ENCODE measurements at places on chromosomes 12 and 14. TPM values are rescaled to one million over a fixed set of nuclear protein-coding genes. Genes with fewer than 3 reads are reported as not detected.

- DNase-seq: no peak
Observed at GRCh38 chr12:71195338-71195896, 37.6 kb upstream of the TSPAN8 start.

GRCh38 chr14:103091041-103091882 lies 3.3 kb upstream of the EXOC3L4 start:
- DNase-seq: no peak

- DNase-seq: no peak
Observed at GRCh38 chr12:6085841-6086240, 38.6 kb downstream of the VWF start.

- DNase-seq: no peak
Observed at GRCh38 chr14:100556936-100557505, 30.2 kb downstream of the BEGAIN start.

GRCh38 chr14:90755661-90756304 lies 60.4 kb downstream of the TTC7B start:
- no peak for DNase-seq

DNA sequence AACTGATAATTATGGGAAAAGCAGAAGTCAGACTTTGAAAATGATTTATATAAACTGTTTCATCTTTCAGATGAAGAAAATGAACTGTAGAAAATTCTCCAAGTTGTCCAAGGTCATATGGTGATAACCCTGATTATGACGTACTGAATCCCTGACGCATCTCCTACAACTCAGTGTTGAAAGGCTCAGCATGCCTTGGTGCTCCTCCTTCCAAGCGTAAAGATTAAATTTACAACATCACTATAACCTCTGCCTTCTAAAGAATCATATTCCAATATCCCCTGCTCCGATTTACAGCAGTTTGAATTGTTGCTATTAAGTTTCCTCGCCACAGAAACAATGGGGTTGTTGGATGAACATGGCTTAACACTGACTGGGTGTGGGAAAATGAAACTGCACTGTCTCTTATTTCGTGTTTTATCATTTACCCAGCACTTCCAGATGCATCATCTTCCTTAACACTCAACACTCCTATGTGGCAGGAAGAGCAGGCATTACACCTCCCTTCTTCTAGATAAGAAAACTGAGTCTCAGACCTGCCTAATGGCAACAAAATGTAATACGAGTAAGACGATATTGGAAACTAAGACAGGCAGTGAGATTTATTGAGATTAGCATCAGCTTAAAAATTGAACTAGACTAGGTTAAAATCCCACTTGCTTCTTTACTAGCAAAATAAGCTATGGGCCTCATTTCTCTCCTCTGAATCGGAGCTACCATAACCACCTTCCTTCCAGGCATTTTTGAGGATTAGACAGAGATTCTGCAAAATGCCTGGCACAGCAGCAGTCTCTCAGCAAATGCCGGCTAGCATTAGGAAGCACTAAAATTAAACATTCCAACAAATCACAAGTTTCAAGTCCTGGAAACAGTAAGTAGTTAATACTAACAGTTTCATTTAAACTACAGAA lies 74.2 kb downstream of the PPM1H start:
- no peak for DNase-seq

GRCh38 chr12:109863847-109864712 lies 16.3 kb downstream of the GLTP start:
- no peak for DNase-seq

- no peak for DNase-seq
Observed at GRCh38 chr12:2842948-2843347, 8.1 kb upstream of the NRIP2 start.

GRCh38 chr12:67740711-67741110 lies 92.2 kb downstream of the DYRK2 start:
- DNase-seq: no peak

DNA sequence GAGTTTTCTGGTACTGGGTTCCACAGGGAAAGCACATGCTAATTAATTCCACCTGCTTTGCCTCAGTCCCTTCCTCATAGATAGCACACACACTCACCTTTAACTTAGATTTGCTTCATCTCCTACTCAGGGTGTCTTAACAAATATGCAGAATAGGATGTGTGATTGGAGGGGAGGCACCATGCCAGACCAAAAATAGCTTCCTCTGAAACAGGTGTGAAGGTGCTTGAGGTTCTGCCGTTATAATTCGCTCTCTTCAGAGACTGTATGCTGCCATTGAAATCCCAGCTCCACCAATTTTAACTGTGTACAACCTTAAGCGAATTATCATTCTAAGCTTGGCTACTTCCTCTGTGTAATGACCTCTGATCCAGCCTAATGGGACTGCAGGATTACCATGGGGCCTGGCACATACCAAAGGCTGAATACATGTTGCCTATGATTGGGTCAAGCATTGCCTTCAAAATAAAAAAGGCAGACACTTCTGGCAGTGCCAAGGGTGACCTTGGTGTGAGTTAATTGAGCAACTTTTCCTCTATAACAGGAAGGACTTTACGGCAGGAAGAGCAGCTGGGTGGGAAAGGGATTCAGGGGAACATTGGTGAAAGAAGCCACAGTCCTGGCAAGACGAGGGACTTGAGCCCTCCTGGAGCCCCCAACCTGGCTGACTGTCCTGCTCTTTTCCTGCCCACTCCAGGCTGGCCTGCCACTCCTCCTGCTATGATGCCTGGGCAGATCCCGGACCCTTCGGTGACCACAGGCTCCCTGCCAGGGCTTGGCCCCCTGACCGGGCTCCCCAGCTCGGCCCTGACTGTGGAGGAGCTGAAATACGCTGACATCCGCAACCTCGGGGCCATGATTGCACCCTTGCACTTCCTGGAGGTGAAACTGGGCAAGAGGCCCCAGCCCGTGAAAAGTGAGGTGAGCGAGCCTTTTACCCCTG lies 9.7 kb downstream of the JDP2 start:
- DNase-seq: no peak

DNA sequence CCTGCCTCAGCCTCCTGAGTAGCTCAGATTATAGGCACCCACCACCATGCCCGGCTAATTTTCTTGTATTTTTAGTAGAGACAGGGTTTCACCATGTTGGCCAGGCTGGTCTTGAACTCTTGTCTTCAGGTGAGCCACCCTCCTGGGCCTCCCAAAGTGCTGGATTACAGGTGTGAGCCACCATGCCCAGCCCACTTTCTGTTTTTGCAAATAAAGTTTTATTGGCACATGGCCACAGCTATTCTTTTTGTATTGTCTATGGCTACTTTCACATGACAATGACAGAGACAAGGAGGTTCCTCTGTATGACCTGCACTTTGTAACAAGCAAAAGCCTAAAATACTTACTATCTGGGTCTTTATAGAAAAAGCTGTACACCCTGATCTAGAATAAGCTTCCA lies 19.7 kb upstream of the DIABLO start:
- DNase-seq: no peak

DNA sequence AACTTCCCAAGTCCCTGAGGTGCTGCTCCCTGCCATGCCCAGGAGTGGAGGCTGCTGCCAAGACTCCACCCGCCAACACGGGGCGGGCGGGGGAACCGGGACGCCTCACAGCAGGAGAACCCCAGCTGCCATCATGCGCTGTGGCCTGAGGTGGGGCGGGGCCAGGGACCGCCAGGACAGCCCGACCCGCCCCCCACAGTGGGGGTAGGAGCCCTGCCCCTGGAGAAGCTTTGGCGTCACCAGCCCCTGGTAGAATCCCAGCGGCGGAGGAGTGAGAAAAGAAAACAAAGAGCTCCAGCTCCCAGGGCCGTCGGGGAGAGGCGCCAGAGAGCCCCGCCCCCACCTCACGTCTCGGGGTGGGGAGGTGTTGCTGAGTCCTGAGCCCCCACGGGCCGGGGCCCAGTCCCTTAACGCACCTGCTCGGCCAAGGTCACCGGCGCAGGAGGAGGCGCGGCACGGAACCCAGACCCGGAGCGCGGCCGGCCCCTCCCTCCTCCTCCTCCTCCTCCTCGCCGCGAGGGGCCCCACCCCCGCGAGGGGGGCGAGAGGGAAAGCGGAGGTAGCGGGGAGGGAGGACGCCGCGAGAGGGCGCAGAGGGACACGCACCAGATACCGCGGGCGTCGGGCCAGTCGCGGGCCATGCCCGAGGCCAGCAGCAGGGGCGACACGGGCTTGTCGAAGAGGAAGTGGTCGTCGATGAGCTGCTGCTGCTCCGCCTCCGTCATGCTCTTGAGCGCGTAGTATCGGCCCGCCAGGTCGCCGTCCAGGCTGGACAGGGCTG lies 1.8 kb downstream of the CKB start:
- no peak for DNase-seq

GRCh38 chr12:115914122-115914521 lies 363.4 kb downstream of the MED13L start:
- no peak for DNase-seq

DNA sequence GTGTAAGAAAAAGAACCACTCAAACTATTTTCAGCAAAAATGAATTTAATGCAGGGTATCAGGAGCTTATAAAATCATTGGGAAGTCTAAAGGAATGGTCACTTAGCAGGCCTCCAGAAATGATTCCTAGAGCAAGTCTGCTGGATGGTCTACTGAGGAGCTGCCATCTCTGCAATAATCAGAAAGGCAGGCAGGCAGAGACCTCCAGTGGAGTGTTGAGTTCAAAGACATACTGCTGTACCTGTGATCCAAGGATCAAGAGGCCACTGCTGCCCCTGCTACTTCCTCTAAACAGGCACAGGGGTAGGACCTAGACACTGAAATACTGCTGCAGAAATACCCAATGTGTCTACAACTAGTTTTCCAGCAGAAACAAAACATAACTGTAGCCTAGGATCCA lies 14.5 kb upstream of the KICS2 start:
- DNase-seq: no peak

- no peak for DNase-seq
Observed at GRCh38 chr12:31386364-31386777, 60.4 kb upstream of the SINHCAF start.

GRCh38 chr12:31388713-31389112 lies 62.8 kb upstream of the SINHCAF start:
- DNase-seq: no peak

DNA sequence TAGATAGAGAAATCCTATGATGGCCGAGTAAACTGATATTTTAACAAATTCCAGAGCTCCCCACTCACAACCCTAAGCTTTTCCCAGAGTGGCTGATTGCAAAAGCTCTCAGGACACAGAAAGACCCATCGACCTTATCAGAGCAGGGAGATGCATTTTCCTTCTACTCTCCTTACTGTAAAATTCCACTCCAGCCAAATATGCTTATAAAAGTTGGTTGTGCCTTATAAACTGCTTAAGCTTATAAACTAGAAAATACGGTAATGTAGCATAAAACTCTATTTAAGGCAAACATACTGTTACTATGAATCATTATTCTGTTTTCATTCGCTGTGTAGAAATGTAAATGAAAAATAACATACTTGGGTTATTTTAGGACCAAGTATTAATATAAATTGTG lies 41.6 kb upstream of the TRHDE start:
- DNase-seq: no peak

GRCh38 chr12:96197503-96198272 lies 3.5 kb downstream of the ELK3 start:
- no peak for DNase-seq

- DNase-seq: no peak
Observed at GRCh38 chr12:10618338-10618987, 5.1 kb upstream of the MAGOHB start.

- no peak for DNase-seq
Observed at GRCh38 chr12:111699-112493, 45.3 kb downstream of the IQSEC3 start.

- no peak for DNase-seq
Observed at GRCh38 chr12:51392556-51393237, 1.5 kb upstream of the GALNT6 start.

- DNase-seq: no peak
Observed at GRCh38 chr12:112346194-112346593, 36.0 kb downstream of the HECTD4 start.

- no peak for DNase-seq
Observed at GRCh38 chr12:90515199-90516175, 439.5 kb downstream of the CCER1 start.

Gene DPPA3
- polyA plus RNA-seq: not detected

Gene CDCA3
- polyA plus RNA-seq: 26.9 TPM

Gene TMTC2
- 37.7 TPM for polyA plus RNA-seq

Gene DCN
- polyA plus RNA-seq: 600 TPM

Gene B4GALNT1
- polyA plus RNA-seq: 0.82 TPM

Gene KCNC2
- polyA plus RNA-seq: 0.66 TPM

Gene SLC39A2
- polyA plus RNA-seq: 2.4 TPM

Gene HOXC5
- 2.1 TPM for polyA plus RNA-seq

Gene TDRD9
- 5.1 TPM for polyA plus RNA-seq

Gene NT5DC3
- 3.6 TPM for polyA plus RNA-seq

Gene DLST
- polyA plus RNA-seq: 130 TPM

Gene CCDC85C
- 38.7 TPM for polyA plus RNA-seq
